ENCODE measurements at places on chromosomes 7 and 10. TPM values are rescaled to one million over a fixed set of nuclear protein-coding genes. Genes with fewer than 3 reads are reported as not detected.

DNA sequence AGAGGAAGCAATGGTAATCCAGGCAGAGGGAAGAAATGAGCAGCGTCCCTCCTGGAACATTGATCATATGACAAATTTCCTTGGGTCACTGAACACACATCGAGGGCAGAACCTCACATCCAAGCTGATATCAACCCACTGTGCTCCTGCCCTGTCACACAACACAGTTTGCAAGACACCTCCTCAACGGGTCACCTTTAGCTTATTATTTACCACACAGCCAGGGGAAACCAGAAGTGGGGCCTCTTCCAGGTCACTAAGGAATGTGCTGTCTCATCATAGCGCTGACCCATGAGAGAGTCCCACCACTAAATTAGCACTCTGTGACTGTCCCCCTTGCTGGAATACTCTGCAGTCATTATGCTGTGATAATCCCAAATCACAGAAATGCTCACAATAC, 69.7 kb upstream of the PPP1R3C start:
- no peak overlapping the region for H3K27ac ChIP-seq
- no peaks in the 10 kb centered on the region for H3K27me3 ChIP-seq
- H3K4me3 ChIP-seq: no peak overlapping the region
- DNase-seq: no peak

- peak overlapping the region; percentile 1 for H3K27ac ChIP-seq
- H3K27me3 ChIP-seq: peaks cover 28% of the 10 kb centered on the region
- peaks cover 32% of the 10 kb centered on the region for H3K4me1 ChIP-seq
- DNase-seq: peak; percentile 52
- H3K4me3 ChIP-seq: no peak overlapping the region
- no peaks in the 10 kb centered on the region for H3K36me3 ChIP-seq
Observed at GRCh38 chr10:7481368-7481765, 70.5 kb upstream of the SFMBT2 start.

- peaks cover 4% of the 10 kb centered on the region for H3K4me1 ChIP-seq
- DNase-seq: no peak
- H3K4me3 ChIP-seq: no peak overlapping the region
- H3K27ac ChIP-seq: no peak overlapping the region
- H3K27me3 ChIP-seq: peaks cover 7% of the 10 kb centered on the region
- no peaks in the 10 kb centered on the region for H3K36me3 ChIP-seq
Observed at GRCh38 chr7:154795014-154795413, 207.9 kb downstream of the PAXIP1 start.

DNA sequence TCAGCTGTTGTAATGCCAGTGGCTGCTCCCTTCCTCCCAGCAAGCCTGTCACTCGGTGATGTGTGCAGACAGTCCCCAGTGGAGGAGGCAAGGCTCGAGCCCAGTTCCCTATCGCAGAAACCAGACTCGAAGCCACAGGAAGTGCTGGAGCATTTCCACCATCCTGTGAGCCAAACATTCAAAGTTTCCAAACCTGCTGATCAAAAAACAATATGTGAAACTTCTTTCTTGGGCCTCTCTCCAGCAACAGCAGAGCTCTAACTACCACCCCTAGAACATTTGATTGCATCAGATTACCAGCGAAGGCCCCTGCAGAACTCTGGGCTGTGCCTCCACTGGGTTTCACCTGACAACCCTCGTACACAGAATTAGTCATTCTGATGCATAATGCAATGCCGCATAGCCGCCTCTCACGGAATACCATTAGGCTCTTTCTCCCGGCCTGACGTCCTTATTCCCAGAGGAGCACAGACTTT, 94.0 kb downstream of the ELMO1 start:
- H3K4me3 ChIP-seq: no peak overlapping the region
- no peaks in the 10 kb centered on the region for H3K27me3 ChIP-seq
- no peaks in the 10 kb centered on the region for H3K36me3 ChIP-seq
- peak; percentile 66 for DNase-seq

GRCh38 chr10:49254556-49255318, 44.2 kb upstream of the C10orf71 start:
- no peaks in the 10 kb centered on the region for H3K27me3 ChIP-seq
- H3K4me1 ChIP-seq: no peaks in the 10 kb centered on the region
- H3K36me3 ChIP-seq: no peaks in the 10 kb centered on the region
- H3K4me3 ChIP-seq: no peak overlapping the region

- no peaks in the 10 kb centered on the region for H3K36me3 ChIP-seq
- no peaks in the 10 kb centered on the region for H3K27me3 ChIP-seq
- DNase-seq: no peak
- no peak overlapping the region for H3K27ac ChIP-seq
Observed at GRCh38 chr10:60206735-60207134, 182.9 kb downstream of the ANK3 start.

GRCh38 chr10:74084955-74085354, 65.7 kb downstream of the AP3M1 start:
- no peak for DNase-seq
- no peaks in the 10 kb centered on the region for H3K27me3 ChIP-seq
- peaks cover 53% of the 10 kb centered on the region for H3K36me3 ChIP-seq
- no peak overlapping the region for H3K27ac ChIP-seq
- H3K4me3 ChIP-seq: no peak overlapping the region

- no peaks in the 10 kb centered on the region for H3K36me3 ChIP-seq
- H3K27me3 ChIP-seq: no peaks in the 10 kb centered on the region
- no peaks in the 10 kb centered on the region for H3K4me1 ChIP-seq
- peak; percentile 72 for DNase-seq
- H3K4me3 ChIP-seq: no peak overlapping the region
Observed at GRCh38 chr7:142482891-142483658, 225.2 kb upstream of the PRSS58 start.

DNA sequence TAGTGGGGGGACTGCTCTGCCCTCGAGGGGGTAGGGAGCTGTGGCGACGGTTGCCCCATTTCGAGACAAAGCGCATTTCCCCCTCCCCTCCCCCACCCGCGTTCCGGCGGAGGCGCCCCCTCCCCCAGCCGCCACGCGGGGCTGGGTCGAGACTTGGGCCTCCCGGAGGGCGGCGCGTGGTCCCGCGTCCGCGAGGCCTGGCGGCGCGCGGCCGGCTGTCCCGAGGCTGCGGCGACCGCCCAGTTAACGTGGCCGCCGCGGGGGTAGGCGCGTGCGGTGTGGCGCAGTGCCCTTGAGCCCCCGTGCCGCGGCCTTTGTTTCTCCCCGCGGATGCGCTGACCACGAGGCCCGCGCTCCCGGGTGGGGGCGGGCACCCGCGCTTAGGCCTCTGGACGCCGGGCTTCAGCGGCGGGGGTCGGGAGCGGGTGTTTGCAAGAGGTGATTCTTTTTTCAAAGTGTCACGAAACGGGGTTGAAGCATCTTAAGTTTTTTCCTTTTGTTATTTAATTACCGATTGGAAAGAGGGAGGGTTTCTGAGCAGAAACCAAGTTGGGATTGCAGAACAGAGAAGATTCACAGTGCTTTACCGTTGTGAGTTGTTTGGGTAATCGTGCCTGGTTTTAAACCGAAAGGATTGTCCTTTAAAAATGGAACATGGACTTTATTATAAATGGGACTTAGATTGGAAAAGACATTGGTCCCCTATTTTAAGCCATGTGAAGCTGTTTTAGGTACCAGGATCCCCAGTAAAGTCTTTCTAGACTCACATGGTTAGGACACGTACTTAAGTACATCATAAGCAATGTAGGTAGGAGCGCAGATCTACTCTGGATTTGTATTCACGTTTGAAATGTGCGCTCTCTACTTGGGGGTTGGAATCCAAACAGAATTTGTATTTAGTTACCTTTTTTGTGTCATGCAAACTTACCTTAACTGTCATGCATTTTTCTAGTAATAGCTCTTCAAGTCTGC, 760 bp downstream of the CBX3 start:
- H3K27me3 ChIP-seq: no peaks in the 10 kb centered on the region
- peaks cover 45% of the 10 kb centered on the region for H3K4me1 ChIP-seq
- H3K36me3 ChIP-seq: peaks cover 23% of the 10 kb centered on the region
- H3K4me3 ChIP-seq: peak overlapping the region; percentile 96
- peak; percentile 38 for DNase-seq
- H3K27ac ChIP-seq: peak overlapping the region; percentile 100

GRCh38 chr10:71526653-71527052, 129.9 kb downstream of the CDH23 start:
- peaks cover 11% of the 10 kb centered on the region for H3K27me3 ChIP-seq
- DNase-seq: no peak
- H3K27ac ChIP-seq: no peak overlapping the region

GRCh38 chr7:96671854-96672253, 37.8 kb downstream of the SEM1 start:
- no peak overlapping the region for H3K27ac ChIP-seq
- peaks cover 20% of the 10 kb centered on the region for H3K36me3 ChIP-seq
- DNase-seq: no peak
- no peak overlapping the region for H3K4me3 ChIP-seq

- H3K4me1 ChIP-seq: no peaks in the 10 kb centered on the region
- DNase-seq: no peak
- H3K4me3 ChIP-seq: no peak overlapping the region
Observed at GRCh38 chr10:117884093-117884492, 162.6 kb downstream of the RAB11FIP2 start.

GRCh38 chr10:53403688-53404087, 631.1 kb upstream of the MBL2 start:
- H3K27ac ChIP-seq: no peak overlapping the region
- H3K36me3 ChIP-seq: no peaks in the 10 kb centered on the region
- H3K4me3 ChIP-seq: no peak overlapping the region
- peak; percentile 80 for DNase-seq

DNA sequence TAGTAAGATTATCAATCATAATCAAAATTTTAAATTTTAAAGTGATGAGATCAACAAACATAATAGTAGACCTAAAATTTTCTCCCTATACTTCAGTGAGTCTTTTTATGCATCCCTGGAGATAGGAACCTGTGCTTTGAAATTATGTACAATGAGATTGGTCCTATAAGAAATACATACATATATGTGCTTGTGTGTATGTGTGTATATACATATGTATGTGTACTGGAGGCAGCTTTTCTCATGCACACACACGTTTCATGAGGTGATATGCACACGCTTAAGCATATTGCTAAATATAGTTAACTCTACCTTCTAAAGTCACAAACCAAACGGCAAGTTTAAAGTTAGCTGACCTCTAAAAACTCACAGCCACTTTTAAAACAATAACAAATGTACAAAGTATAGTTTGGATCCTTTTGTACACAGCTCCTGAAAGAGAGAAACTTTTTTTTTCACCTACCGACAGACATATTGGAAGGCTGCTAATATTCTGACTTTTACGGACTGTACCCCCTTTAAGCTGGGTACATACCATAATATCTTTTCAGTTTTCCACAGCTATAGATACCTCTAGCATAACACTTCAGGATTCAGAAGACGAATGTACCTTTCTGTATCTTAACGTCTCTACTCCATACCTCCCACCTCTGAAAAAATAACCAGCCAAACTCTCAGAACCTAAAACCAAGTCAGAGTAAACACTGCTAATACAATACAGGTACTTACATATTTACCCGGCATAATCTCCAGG, 3.3 kb downstream of the ITGB1 start:
- DNase-seq: no peak
- H3K27ac ChIP-seq: peak overlapping the region; percentile 98
- H3K4me1 ChIP-seq: peaks cover 51% of the 10 kb centered on the region
- no peaks in the 10 kb centered on the region for H3K36me3 ChIP-seq
- peak overlapping the region; percentile 97 for H3K4me3 ChIP-seq

DNA sequence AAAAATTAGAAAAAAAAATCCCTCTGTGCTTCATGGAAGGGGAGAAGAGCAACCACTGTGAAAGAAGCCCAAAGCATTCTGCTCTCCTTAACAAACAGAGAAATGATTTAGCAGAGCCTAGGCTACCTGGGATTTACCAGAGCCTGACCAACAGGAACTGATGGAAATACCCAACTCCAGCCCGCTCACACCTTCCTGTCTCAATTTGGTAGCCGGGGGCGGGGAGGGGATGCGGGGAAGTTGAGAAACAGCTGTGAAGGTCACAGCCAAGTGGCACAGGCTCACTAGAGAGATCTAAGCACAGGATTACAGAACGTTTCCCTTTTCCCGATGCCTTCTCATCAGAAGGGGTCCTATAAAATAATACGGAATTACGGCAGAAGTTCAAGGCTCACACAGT, 17.6 kb downstream of the RSU1 start:
- no peaks in the 10 kb centered on the region for H3K27me3 ChIP-seq
- H3K4me3 ChIP-seq: no peak overlapping the region
- H3K36me3 ChIP-seq: no peaks in the 10 kb centered on the region
- H3K27ac ChIP-seq: no peak overlapping the region

GRCh38 chr7:123941391-123942180, 16.5 kb downstream of the SPAM1 start:
- no peaks in the 10 kb centered on the region for H3K4me1 ChIP-seq
- H3K27me3 ChIP-seq: no peaks in the 10 kb centered on the region
- no peak overlapping the region for H3K4me3 ChIP-seq
- H3K36me3 ChIP-seq: no peaks in the 10 kb centered on the region
- no peak overlapping the region for H3K27ac ChIP-seq
- no peak for DNase-seq

- H3K27ac ChIP-seq: no peak overlapping the region
- peaks cover 9% of the 10 kb centered on the region for H3K4me1 ChIP-seq
- no peak for DNase-seq
- peaks cover 38% of the 10 kb centered on the region for H3K27me3 ChIP-seq
- no peaks in the 10 kb centered on the region for H3K36me3 ChIP-seq
- peak overlapping the region; percentile 53 for H3K4me3 ChIP-seq
Observed at GRCh38 chr10:84195044-84195830, 900 bp downstream of the CDHR1 start.

GRCh38 chr7:11847336-11847735, 15.3 kb upstream of the THSD7A start:
- no peak overlapping the region for H3K4me3 ChIP-seq
- no peaks in the 10 kb centered on the region for H3K36me3 ChIP-seq
- H3K27me3 ChIP-seq: no peaks in the 10 kb centered on the region
- DNase-seq: peak; percentile 31
- no peaks in the 10 kb centered on the region for H3K4me1 ChIP-seq
- H3K27ac ChIP-seq: no peak overlapping the region

GRCh38 chr10:124864421-124865193, 63.0 kb downstream of the ABRAXAS2 start:
- H3K4me3 ChIP-seq: no peak overlapping the region
- H3K4me1 ChIP-seq: no peaks in the 10 kb centered on the region
- no peaks in the 10 kb centered on the region for H3K27me3 ChIP-seq
- peak; percentile 74 for DNase-seq

- H3K36me3 ChIP-seq: no peaks in the 10 kb centered on the region
- H3K4me3 ChIP-seq: no peak overlapping the region
- DNase-seq: no peak
- no peaks in the 10 kb centered on the region for H3K27me3 ChIP-seq
- no peak overlapping the region for H3K27ac ChIP-seq
Observed at GRCh38 chr7:22598318-22598920, 98.4 kb upstream of the STEAP1B start.

ITGA8 gene
- 55.4 TPM for total RNA-seq

COL17A1 gene
- 16.3 TPM for total RNA-seq

CNPY1 gene
- 0.18 TPM for total RNA-seq

STEAP2 gene
- 18.5 TPM for total RNA-seq

SEC31B gene
- total RNA-seq: 8.8 TPM

CTAGE4 gene
- 13.8 TPM for total RNA-seq

NUTM2B gene
- not detected for total RNA-seq

SMO gene
- 4.5 TPM for total RNA-seq

PDZD7 gene
- not detected for total RNA-seq

SERPINE1 gene
- total RNA-seq: 8.4 TPM

UTF1 gene
- total RNA-seq: not detected

NUP42 gene
- 17.9 TPM for total RNA-seq

Data from stomach (tissue), 19 donors.